ENCODE measurements at places on chromosomes 13 and 19.

- no peak for DNase-seq
Measured at GRCh38 chr19:30830875-30831274, 458.7 kb downstream of the ZNF536 start.

DNA sequence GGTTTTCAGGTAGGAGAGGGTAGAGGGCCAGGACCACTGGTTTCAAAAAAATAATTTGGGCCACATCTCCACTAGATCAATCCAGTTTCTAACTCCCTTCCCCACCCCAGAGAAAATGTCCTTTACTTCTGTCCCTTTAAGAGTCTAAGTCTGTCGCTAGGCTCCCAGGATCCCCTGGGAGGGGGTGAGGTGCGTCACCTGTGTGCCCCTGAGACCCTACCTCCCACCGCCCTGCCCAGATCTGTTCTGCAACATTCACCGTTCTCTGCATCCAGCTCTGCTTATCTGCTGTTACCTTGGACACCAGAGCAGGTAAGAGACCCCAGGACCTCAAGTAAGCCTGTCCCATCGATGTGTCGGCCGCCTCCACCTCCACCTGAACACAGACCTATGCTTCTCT lies at the start of gene GFY:
Gene GFY (plus strand): TSS at position 211 of the 400 bp plus-strand sequence. CDS start 1,043 bp downstream, outside the sequence.
- DNase-seq = no peak

GRCh38 chr19:43847246-43847645 lies 20.1 kb downstream of the ZNF283 start:
- no peak for DNase-seq

- DNase-seq = no peak
Measured at GRCh38 chr19:36331353-36332228, 47.4 kb downstream of the ZFP14 start.

GRCh38 chr19:9914001-9914314 lies 22.4 kb downstream of the OLFM2 start:
- DNase-seq = no peak

DNA sequence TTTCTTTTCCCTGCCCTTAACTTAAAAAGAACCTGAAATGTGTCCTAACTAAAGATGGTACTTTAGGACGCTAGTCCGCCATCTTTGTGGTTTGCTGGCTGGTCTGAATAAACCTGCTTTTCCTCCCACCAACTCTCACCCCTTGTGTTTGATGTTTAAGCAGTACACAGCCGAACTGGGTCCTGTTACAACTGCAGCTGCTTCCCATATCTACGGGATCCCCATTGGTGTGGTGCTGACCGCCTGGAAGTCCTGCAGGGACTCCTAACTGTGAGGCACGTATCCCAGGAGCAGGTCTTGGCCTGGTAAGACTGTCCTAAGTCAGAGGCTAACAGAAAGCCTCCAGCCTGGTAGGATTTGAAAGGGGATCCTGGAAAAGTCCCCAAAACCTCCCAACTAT lies 40.9 kb upstream of the VSTM2B start:
- no peak for DNase-seq

DNA sequence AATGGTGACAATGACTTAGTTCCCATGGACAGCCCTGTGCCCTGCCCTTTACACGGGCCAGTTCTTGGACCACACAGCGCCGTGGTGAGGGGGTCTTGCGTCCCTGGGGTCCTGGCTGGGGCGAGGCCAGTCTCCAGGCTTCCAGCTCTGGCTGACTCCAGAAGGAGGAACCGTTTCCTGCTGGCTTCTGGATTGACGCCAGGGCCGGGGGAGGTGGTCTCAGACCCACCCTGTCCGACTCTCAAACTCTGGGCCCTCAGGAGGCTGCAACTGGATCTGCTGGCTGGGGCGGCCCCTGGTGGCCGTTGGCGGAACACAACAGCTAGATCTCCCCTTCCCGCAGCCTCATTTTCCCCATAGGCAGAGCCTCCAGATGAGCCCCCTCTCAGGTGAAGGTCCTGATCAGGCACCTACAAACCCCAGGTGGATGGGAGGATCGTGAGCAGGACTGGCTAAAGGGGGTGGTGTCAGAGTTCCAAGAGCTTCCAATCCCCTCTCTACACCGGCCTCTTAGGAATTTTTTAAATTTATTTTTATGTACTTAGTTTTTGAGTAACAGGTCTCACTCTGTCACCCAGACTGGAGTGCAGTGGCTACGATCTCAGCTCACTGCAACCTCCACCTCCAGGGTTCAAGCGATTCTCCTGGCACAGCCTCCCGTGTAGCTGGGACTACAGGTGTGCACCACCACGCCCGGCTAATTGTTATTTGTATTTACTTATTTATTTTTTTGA lies 8.0 kb downstream of the CCDC194 start:
- DNase-seq = no peak

- DNase-seq = no peak
Measured at GRCh38 chr19:40274585-40275544, 10.3 kb downstream of the AKT2 start.

GRCh38 chr13:61414686-61415057 lies 977 bp downstream of the PCDH20 start:
- DNase-seq = no peak

DNA sequence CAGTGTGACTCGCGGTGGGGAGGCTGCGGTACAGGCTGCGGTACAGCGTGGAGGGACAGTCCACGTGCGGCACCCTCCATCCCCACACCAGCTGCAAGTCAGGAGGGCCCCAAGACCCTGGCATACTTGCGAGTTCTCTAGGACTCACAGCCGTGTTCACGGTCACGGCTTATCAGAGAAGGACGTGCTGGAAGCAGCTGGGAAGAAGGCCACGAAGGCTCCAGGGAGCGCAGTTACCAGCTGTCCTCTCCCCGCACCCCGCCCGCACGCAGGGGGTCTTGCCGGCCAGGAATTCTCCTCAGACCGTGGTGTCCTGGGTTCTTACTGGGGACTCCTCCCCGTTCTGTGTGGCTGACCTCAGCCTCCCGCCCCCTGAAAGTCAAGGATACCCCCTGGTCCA lies 6.2 kb downstream of the ZNF444 start:
- no peak for DNase-seq

- no peak for DNase-seq
Measured at GRCh38 chr19:21940684-21941083, 70.1 kb downstream of the ZNF208 start.

- no peak for DNase-seq
Measured at GRCh38 chr13:77389625-77390000, 62.7 kb upstream of the MYCBP2 start.

- no peak for DNase-seq
Measured at GRCh38 chr13:40453351-40454021, 213.0 kb downstream of the FOXO1 start.

DNA sequence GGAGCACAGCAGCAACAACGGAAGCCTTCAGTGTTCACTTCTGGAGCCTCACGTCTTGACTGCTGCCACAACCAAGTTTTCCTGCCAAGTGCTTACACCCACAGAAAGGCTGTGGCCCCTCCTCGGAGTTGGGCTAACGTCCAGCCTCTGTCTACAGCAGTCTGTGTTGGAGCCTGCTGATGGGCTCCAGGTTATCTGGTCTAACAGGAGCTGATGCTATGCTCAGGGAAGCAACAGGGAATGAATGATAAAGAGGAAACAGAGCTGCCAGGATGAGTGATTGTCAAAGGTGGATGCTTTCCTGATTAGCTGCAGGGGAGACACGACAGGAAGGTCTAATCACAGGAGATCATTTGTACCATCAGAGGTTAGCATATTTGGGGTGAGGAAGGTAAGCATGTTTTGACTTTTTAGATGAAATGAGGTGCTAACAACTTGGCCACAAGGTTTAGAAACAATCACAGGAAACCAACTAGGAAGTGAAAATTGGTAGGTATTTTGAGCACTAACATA lies 53.8 kb upstream of the RCBTB2 start:
- DNase-seq = no peak

- no peak for DNase-seq
Measured at GRCh38 chr19:18696023-18696422, 12.5 kb downstream of the CRTC1 start.

DNA sequence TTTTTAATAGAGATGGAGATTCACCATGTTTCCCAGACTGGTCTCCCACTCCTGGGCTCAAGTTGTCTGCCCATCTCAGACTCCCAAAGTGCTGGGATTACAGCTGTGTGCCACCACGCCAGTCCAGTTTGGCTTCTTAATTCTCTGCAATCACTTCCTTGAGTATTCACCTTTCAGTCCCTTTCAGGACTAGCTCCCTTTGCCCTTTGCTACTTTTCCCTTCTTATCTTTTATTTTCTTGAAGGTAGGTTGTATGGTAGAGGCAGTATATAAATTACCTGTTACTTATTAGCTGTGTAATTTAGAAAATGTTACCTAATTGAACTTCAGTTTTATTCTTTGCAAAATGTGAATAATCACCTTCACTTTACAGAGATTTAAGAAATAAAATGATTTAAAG lies 285.8 kb downstream of the FGF9 start:
- DNase-seq = no peak

DNA sequence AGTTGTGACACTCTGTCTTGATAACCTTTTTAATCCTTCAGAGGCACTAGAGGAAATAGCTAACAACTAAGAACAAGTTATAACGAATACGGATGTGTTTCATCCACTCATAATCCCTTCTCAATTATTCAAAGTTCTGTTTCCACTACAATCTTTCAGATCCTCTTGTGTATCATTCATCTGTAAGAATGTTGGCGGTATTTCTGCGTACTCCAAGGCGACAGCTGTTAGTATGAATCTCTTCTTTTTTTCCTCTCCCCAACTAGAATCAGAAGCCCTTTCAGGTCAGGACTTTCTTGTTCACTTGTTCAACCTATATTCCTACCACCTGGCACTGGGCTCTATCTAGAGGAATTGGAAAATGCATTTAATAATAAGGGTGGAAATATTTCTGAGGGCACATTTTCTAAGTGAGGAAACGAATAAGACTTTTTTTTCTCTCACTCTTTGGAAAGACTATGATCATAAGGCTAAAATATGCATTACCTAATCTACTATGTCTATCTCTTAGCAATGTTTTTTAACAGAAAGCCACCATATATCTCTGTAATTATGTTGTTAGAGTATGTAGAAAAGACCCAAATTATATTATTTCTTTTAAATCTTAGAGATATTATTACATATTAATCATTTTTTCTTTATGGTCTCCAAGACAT lies 492.9 kb downstream of the PCDH20 start:
- DNase-seq = no peak

DNA sequence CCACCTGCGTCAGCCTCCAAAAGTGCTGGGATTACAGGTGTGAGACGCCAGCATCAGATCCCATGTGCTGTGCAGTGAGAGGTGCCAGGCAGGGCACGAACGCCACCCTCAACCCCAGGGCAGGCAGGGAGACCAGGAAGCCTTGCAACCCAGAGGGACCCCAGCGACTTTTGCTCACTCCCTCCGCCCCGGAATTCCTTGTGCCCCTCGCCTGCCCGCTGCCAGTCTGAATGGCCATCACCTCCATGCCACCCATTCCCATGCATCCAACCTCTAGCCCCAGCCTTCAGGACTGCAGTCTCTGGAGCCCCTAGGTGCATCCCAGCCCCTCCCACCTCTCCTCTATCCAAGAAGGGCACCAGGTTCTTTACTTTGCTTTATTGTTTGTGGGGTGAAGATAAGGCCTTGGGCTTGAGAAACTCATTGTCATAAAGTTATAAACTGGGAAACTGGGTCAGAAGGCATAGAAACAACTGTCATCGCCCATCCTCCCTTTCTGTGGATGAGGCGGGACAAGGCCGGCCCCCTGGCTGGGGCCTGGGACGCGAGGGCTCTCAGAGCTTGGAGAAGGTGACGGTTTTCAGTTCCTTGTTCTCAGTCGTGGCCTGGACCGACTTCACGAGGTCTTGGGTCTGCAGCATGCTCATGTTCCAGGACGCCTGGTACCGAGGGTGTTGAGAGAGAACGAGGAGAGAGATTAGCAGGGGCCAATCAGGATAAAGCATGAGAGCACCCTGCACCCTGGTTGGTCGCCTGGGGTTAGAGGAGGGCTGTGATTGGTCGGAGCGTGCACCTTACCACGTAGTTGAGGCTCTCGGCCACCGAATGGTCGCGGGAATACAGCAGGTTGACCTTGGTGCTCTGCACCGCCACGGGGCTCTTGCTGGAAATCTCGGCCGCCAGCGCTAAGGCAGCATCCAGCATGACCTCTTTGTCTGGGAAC lies 2.6 kb upstream of the LGALS4 start:
- DNase-seq = no peak

GRCh38 chr13:65841156-65841555 lies 1389.0 kb downstream of the PCDH9 start:
- no peak for DNase-seq

GRCh38 chr13:28031220-28031895 lies 42.9 kb upstream of the URAD start:
- DNase-seq = no peak

GRCh38 chr13:39767791-39768517 lies 112.5 kb downstream of the COG6 start:
- peak; percentile 29 for DNase-seq

DNA sequence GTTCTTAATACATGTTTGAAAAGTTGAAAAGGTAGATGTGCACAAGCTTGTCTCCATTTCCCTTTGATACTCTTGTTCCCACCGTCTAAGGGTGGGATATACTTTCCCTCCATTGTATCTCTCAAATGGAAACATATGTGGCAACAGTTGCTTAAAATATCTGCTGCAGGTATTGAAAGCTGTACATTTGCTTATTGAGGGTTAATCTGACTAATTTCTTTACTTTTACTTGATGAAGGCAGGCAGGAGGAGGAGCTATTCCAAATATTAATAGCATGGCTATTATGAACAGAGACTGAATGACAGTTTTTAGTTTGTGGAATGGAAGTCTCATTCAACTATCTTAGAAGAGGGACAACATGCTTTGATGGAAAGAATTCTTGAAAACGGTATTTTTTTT lies 103.8 kb downstream of the SLC10A2 start:
- no peak for DNase-seq

GRCh38 chr13:114212158-114212495 lies 22.6 kb upstream of the CDC16 start:
- no peak for DNase-seq

DNA sequence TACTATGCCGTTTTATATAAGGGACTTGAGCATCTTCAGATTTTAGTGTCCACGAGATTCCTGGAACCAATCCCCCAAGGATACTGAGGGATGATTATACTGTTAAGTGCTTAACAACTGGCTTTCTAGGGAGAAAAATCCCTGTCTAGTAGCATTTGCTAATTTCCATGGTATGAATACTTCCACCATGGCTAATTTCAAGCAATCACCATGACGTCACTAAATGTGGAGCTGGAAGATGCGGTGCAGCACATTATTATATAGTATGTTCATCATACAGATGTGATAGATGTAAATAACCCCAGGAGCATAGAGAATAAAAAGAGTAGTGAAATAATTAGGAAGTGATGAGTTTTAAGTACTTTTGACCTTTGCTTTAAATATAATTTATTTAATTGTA lies 72.7 kb downstream of the SIAH3 start:
- DNase-seq = no peak

GRCh38 chr13:29540334-29540733 lies 55.2 kb downstream of the SLC7A1 start:
- no peak for DNase-seq

Data from NCI-H1436 (cell line).